ENCODE measurements at places on chromosomes 12 and 14.

DNA sequence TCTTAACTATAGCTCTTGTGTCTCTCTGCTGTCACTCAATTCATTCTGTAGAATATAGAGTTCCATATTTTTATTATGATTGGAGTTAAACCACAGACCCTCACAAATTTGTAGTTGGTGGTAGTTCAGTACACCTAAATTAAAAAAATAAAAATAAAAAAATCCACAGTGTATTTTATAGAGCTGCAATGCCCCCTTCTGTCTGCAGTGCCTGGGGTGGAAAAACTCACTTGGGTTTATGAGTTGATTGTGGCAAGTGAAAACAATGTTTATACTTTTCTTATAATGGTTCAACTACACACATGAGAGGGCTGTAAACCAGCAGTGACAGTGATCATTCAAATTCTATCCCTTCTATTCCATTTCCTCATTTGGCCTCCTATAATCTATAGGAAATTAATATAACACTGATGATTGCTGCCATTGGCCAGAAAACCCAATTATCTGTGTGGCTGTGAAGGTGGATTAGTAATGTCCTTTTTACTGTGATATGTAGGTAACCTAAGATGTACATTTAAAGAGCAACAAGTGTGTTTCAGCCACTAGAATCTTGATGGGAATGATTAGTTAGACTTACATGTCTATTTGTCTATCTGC, 166.9 kb upstream of the LRIG3 start:
- DNase-seq, result no peak

DNA sequence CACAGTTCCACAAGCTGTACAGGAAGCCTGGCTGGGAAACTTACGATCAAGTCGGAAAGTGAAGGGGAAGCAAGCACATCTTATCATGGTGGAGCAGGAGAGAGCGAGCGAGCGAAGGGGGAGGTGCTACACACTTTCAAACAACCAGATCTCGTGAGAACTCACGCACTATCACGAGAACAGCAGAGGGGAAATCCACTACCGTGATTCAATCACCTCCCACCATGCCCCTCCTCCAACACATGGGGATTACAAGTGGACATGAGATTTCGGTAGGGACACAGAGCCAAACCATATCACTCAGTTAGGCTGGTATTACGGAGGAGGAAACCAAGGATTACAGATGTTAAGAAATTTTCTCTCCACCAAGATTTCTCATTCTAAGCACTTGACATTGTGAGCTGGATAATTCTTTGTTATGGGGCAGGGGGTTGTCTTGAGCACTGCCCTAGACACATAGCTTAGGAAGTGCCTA, 262.0 kb upstream of the G2E3 start:
- no peak for DNase-seq

- no peak for DNase-seq
Measured at GRCh38 chr12:92654929-92655328, 47.9 kb upstream of the PLEKHG7 start.

DNA sequence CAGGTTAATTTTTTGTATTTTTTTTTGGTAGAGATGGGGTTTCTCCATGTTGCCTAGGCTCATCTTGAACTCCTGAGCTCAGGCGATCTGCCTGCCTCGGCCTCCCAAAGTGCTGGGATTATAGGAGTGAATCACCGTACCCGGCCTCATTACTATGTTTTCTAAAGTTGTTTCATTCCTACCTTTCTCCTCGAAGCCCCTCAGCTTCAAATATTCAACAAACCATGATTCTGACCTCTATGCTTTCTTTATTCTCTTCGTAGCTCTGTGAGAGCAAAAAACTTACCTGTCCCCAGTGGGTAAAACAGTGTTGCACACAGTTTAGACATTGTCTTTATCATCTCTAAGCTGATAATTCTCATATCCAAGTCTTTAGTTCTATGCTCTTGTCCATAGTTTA, 26.2 kb upstream of the MDM2 start:
- no peak for DNase-seq

DNA sequence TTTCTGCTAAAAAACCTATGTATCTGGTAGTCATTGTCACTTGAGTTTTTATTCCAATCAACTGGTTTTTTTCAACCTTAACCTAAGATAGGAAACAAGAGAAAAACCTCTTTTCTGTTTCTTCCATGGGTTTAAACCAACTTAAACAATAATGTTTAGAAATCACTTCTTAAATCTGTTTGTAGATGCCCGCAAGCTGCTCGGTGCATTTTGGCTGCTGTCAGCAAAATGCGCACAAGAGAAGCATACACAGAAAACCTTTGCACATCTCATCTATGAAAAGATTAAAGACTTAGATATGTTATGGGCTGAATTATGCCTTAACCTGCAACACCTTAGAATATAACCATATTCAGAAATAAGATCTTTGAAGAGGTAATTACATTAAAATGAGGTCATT, 299.8 kb downstream of the ITPR2 start:
- no peak for DNase-seq

GRCh38 chr12:16939871-16940306, 333.9 kb upstream of the LMO3 start:
- peak; percentile 22 for DNase-seq

Data from NCI-H2107 (cell line).